Stimulated activated CD8-positive, alpha-beta memory T cell treated with anti-CD3 and anti-CD28 coated beads, Interleukin-4, amount 100 ng/mL, for 4 hours (primary cell): ENCODE measurements at places on chromosomes 2 and 18.

- no peak for DNase-seq
Measured at GRCh38 chr18:63844254-63844653, 43.3 kb upstream of the SERPINB2 start.

GRCh38 chr2:231383416-231384108, 11.9 kb upstream of the B3GNT7 start:
- no peak for DNase-seq

DNA sequence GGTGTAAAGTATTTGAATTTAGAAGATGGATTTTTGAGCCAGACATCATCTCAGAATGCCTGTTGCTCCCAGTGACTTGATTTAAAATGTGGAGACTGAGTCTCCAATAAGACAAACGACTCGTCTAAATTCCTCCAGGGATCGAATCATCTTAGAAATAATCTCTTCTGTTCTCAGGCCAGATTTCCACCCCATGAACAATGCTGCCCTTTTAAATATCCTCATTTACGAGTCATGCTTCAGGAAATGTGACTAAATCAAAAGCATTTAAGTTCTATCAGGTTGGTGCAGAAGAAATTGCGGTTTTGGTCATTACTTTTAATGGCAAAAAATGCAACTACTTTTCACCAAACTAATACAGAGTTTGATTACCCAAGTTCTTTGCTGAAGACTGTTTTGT, 684.6 kb upstream of the SOX11 start:
- no peak for DNase-seq

DNA sequence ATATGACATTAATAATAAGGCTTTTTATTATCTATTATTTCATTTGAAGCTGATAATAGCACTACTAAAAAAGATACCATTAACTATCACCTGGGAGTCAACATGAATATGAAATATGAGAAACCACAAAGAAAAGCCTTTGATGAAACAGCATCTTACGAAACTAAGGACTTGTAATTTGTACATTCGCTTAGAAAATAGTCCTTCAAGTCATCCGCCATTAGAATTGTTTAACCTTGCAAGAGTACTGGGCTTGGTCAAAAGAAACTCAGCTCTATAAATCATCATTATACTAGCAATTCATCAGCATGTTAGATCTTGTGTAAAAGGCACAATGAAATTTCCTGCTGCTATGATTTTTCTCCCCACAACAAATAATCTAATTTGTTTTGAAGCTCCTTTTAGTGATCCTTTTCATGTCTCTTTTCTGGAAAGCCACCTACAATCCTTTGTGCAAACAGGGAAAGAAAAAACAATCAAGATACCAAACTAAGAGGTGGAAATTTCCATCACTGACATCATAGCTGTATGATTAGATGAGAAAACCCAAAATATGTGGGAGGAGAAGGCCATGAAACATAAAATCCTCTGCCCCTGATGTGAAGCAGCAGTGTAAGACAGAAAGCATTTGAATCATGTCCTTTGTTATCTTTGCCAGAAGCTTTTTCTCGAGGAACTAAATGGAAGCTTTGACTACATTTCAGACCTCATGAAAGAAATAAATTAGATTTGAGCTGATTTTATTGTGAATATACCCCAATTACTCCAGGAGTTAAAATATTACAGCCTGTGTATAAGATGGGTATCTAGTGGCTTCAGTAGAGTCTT, 31.2 kb downstream of the SCN9A start:
- DNase-seq = no peak

- DNase-seq = no peak
Measured at GRCh38 chr2:186125625-186126024, 360.4 kb upstream of the ZC3H15 start.

- DNase-seq = no peak
Measured at GRCh38 chr18:48342125-48342524, 67.1 kb downstream of the ZBTB7C start.

GRCh38 chr18:8870528-8870927, 165.2 kb downstream of the MTCL1 start:
- no peak for DNase-seq

DNA sequence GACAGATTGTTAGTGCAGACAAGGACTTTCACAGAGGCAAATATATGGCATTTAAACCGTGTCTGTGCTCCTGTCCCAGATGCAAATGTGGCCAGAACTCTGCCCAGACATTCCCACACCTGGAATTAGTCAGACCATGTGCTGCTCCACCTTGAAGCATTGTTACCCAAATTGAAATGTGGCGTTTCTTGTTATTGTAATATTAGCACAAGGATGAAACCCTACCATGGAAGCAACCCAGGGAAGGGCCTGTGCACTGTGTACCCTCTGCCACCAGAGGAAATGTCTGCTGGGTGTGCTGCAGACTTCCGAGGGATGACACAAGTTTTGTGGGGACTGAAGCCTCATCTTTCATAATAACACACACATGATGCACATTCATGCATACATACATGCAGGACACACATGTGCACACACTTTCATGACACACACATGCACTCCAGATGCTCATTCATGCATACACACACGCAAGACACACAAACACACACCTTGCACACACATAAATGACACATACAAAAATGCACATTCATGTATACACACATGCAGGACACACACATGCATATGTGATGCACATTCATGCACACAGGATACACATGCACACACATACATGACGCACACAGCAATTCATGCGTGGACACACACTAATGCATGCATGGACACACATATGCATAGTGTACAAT, 133.2 kb upstream of the SNTG2 start:
- DNase-seq = no peak

DNA sequence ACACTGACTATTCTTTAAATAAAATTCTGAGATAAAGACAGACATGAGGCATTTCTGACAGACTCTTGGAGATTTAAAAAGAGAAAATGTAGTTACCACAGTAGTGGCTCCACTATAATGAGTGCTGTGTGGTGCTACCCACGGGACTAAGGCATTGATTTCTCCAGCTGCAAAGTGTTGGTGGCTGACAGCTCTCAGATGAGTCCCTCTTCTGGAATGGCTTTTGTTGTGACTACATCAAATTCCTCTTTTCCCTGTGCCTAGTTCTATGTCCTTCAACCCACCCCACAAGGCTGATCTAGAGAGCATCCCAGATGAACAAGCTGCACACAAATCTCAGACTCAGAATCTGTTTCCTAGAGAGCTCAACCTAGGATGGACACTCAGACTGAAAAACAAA, 884.8 kb upstream of the ZEB2 start:
- no peak for DNase-seq

DNA sequence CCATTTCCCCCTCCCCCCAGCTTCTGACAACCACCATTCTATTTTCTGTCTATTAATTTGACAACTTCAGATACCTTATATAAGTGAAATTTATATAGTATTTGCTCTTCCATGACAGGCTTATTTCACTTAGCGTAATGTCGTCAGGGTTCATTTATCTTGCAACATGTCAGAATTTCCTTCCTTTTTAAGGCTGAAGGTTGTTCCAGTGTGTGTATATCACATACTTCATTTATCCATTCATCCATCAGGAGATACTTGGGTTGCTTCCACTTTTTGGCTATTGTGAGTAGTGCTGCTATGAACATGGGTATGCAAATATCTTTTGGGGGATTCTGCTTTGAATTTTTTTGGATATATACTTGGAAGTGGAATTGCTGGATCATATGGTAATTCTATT, 7.4 kb downstream of the BCL2L11 start:
- DNase-seq = no peak

DNA sequence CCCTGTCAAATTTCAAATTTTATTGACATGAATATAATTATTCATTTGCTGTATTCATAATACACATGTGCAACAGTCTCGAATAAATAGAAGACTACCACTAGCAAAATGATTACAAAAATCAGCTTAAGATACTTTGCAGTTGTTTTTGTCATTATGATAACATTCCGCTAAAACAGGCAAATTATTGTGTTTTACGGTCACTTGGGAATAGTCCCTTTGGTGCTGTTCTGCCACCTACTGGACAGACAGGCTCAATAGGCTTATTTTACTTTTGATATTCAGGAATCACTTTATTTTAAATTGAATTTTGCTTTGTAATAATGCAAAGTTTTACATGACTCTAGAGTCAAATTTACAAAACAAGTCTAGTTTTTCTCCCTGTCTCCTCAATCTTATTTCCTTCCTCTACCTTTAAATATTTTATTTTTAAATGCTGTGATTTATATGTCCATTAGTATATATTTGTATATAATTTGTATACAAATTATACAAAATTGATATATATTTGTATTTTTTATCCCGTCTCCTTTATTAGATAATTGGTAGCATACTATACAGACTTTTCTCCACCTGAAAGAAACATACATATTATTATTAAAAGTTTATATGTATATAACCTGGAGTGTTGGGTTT, 456.3 kb downstream of the DLGAP1 start:
- no peak for DNase-seq

DNA sequence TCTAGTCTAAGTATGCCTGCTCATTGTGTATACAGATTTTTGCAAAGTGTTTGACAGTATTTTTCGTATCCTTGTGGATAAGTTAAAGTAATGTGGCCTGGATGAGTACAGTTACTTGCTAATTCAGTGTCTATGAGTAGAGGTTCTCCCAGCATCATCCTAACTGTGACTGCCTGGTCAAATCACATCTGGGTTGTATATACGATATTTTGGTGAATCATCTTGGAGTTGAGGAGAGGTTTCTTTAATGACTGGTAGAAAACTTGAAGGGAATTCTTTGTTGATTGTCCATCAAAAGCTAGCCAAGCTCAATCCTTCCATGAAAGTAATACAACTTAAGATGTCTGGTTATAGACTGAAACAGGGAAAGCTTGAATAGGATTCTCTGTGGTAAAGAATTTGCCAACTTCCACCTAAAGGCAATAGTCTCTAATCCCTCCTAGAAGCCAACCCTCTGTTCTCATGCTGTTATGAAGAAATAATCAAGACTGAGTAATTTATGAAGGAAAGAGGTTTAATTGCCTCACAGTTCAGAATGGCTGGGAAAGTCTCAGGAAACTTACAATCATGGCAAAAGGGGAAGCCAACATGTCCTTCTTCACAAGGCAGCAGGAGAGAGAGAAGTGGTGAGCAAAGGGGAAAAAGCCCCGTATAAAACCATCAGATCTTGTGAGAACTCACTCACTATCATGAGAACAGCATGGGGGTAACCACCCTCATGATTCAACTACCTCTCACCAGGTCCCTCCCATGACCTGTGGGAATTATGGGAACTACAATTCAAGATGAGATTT, 19.4 kb upstream of the RALBP1 start:
- DNase-seq = no peak

- no peak for DNase-seq
Measured at GRCh38 chr2:136486115-136486514, 279.2 kb upstream of the THSD7B start.

DNA sequence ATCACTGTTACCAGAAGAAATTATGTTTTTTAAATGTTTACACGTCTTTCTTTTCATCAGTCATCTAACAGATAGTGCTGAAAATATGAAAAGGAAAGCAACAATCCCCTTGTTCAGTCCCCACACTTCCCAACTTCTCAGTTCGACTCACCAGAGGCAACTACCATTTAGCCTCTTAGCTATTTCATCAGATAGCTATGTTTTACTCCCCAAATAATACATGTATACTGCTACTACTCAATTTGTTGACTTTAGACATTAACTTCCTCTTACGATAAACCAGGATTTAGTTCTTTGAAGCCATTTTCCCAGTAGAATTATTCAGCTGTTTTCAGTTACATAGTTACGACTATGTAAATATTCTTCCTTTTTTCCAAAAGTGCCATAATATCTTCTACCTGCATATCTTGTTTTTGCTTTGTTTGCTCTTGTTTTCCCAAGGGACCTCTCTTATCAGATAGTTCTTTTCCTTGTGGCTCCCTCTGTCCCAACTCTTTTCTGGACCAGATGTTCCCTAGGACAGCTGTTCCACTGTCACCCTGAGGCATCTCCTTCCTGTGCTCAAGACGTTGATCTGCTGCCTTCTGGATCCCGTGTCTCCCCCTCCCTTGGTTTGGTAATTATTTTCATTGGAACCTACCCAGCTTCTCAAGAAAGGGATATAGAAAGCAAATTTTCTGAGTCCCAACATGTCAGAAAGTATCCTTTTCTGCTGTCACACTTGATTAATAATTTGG, 289.3 kb upstream of the TANK start:
- DNase-seq = no peak

DNA sequence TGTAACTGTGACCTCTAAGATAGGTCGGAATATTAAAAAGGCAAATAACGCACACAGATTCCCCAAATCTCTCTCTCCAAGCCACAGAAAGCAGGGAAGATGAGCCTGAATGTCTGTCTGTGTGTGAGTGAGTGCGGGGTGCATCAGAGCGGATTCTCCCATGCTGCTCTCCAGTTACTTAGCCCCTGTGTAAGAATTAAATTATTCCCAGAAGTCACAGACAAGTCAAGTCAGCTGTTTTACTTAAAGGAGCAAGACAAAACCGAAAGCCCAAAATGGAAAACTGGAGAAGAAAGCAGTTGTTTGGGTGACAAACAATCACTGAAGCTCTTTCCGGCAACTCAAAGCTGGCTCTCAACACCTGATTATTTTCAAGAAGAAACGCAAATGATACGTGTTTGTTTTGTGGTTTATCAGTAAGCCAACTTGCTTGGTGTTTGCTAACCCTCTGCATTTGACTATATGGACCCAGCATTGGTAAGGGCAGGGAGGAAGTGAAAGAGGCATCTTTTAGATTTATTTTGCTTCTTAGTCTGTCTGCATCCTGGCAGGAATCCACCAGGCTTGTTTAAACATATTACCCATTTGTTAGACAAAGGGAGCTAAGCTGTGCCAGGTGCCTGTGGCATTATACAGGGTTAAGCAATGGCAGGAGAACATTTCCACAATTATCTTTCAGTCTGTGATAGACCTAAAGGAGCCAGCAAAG, 121.5 kb upstream of the CREB1 start:
- DNase-seq = no peak

DNA sequence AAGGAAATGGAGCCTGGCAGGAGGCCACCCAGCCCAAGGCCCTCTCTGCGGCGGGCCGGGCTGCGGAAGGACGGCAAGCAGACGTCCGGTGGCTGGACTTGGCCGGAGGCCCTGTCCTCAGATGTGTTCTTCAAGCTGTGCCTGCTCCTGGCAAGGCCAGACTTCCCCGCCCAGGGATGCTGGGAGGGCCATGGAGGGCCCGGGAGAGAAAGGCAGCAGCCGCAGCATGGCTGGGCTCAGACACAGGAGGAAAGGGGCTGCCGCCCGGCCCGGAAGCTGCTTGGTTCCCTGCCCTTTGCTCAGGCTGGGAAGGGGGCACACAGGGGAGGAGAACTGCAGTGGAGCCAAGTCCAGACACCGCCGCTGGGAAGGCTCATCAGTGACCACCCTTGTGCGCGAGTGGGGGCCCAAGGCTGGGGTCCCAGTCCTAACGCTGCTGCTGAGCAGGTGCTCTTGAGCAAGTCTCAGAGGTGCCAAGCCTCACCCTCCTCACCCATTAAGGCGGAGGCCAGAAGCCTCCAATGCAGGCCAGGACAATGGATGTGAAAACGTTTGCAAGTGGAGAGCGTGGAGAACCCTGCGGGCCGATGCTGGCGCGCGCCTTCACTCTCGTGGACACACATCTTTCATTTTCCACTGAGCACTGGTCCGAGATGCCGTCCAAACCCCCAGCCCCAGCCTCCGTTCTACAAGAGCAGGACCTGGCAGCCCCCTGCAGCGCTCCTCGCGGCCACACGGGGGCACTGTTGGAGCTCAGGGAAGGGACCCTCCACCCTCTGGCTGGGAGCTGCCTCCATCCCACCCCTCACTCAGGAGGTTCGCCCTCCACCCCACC, 7.9 kb downstream of the CROCC2 start:
- peak; percentile 17 for DNase-seq

- no peak for DNase-seq
Measured at GRCh38 chr18:46332286-46332801, 228.2 kb downstream of the HAUS1 start.

- DNase-seq = no peak
Measured at GRCh38 chr2:144333143-144333555, 186.8 kb downstream of the ZEB2 start.
